NCI-H82 (cell line): ENCODE measurements at places on chromosomes 3 and 15.

DNA sequence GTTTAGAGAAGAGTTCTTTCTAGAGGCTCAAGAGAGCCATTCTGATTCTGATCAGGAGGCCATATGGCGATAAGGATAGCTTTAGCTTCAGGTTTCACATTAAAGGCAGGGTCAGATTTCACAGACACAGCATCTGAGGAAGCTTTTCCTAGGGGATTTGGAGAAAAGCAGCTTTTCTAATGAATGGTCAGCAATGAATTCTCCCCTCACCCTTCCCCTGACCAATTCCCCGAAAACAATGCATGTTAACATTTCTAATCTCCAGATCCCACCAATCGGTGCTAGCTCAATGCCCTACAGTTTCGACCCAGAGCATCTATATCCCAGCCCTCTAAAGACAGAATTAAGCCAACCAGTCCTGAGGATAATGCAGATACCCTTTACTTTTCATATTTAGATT is 9.8 kb downstream of the AGBL1 start:
- peak; percentile 93 for DNase-seq

GRCh38 chr3:9224490-9224889 is 25.0 kb downstream of the SRGAP3 start:
- DNase-seq: no peak

- DNase-seq: no peak
These were observed 17.0 kb downstream of the NISCH start for GRCh38 chr3:52472239-52473000.

GRCh38 chr3:10602271-10602670 is 96.9 kb upstream of the ATP2B2 start:
- DNase-seq: no peak

DNA sequence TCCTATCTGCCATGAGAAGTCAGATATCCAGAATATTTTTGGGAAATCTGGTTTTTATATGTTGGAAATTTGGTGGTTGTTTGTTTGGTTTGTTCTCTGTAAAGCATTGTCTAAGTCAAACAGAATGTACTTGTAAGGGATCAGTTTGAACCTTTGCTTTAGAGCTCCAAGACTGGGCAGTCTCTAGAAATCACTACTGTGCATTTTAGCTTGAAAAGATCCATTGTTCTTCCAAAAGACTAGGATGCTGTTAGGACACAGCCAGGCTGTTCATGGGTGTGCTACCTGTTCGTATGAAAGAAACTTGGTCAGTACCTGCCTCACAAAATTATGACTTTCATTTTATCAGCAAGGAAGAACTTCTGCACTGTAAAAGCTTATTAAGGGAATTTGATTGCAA is 182.6 kb downstream of the WDR72 start:
- no peak for DNase-seq

GRCh38 chr3:37825744-37826400 is 35.8 kb upstream of the CTDSPL start:
- DNase-seq: no peak

DNA sequence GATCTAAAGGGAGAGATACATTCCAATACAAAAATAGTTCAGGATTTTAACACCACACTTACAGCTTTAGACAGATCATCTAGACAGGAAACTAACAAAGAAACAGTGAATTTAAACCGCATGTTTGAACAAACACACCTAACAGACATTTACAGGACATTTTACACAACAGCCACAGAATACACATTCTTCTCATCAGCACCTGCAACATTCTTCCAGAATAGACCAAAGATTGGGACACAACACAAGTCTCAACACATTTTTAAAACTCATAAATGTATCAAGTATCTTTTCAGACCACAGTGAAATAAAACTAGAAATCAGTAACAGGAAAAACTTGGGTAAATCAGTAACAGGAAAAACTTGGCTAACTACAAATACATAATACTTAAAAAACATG is 256.3 kb downstream of the MCTP2 start:
- DNase-seq: no peak
